Activated naive CD8-positive, alpha-beta T cell treated with anti-CD3 and anti-CD28 coated beads, Interleukin-2, amount 10 ng/mL, durations not matched to agents 7 days and 5 days (primary cell): ENCODE measurements at places on chromosomes 2 and 18. TPM values are rescaled to one million over a fixed set of nuclear protein-coding genes. Genes with fewer than 3 reads are reported as not detected.

- DNase-seq: no peak
These were observed 116.6 kb downstream of the ACTR3 start for GRCh38 chr2:114006460-114006859.

DNA sequence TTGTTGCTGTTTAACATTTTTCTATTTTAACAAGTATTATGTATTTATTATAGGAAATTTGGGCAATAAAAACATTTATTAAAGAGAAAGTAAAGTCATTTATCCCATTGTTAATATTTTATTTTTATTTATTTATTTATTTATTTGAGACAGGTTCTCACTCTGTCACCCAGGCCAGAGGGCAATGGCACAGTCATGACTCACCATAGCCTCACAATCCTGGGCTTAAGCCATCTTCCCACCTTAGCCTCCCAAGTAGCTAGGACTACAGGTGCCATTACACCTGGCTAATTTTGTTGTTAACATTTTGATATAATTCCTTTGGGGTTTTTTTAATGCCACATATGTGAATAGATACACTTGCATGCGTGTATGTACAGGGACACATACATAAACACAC is 165.9 kb upstream of the STON1 start:
- no peak for DNase-seq

The NTSR2 gene
- total RNA-seq: not detected

The ABCB11 gene
- 0.28 TPM for total RNA-seq
